Hematopoietic multipotent progenitor cell treated with erythropoietin and hydrocortisone succinate and interleukin-3 and kit ligand, for 6 days (in vitro differentiated cells): ENCODE measurements at places on chromosomes 5 and 9.

- no peak for DNase-seq
Measured at GRCh38 chr5:124365361-124365801, 381.1 kb downstream of the ZNF608 start.

DNA sequence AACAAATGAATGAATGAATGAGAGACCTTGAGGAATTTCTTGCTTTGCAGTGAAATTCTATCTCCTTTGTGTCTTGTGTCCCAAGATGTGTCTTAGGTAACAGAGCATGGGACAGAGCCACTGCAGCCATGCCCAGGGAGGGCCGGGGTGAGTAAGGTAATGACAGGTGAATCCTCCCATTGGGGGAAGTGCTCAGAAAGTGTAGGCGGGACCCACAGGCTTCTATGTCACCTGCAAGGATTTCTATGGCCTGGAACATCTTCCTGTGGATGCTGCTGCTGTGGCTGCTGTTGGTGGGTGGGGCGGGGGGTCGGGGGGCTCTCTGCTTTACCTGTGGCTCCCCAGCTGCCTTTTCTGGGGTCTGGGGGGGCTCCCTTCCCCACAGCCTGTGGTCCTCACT is 133.6 kb upstream of the IER5L start:
- DNase-seq: no peak

DNA sequence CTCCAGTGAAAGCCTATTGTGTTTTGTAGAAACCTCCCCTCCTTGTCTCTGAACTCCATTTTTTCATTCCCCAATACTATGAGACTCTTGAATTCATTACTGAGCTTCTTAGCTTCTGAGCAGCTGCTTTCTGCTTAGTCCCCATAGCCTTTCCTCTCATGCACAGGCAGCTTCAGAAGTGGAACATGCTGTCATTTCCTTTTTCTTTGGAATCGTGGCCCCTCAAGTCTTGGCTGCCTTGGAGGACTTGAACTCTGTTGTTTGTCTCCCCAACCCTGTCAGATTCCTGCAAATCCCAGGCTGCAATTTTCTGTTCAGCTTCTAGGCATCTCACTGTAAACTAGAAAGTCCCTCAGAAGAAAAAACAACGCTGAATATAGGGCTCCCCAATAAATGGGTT is 268.5 kb downstream of the ARRDC3 start:
- DNase-seq: no peak

DNA sequence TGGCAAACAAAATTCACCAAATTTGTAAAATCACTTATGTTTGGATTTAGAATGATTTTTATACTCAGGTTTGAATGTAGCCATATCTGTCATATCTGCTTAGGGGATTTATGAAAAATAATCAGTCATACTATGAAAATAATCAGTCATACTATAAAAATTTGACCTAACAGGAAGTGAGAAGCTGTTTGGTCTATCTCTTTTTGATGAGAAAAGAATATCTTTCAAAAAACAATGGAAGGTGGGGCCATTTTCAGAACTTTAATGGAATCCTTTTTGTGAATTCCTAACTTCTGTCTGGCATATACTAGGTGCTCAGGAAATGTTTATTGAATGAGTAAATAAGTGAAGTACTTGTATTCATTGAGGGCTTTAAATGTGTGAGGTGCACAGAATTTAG is 70.1 kb downstream of the CWC27 start:
- no peak for DNase-seq

DNA sequence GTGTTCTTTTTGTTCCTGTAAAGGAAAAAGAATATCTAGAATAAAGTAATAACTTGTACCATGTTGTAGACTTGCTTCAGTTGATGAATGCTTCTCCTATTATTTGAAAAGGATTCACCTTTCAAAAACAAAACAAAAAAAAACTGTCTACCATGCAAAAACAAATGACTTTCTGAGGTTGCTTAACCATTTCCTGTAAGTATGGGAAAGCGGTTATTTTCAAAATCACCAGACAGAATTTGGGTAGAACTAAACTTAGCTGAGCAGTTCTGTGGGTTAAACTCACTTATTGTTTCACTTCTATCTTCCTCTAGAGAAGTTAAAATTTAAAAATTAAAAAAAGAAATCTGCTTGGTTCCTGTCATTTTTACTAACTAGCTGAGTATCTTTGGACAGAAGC is 25.2 kb downstream of the LNPEP start:
- peak; percentile 68 for DNase-seq

DNA sequence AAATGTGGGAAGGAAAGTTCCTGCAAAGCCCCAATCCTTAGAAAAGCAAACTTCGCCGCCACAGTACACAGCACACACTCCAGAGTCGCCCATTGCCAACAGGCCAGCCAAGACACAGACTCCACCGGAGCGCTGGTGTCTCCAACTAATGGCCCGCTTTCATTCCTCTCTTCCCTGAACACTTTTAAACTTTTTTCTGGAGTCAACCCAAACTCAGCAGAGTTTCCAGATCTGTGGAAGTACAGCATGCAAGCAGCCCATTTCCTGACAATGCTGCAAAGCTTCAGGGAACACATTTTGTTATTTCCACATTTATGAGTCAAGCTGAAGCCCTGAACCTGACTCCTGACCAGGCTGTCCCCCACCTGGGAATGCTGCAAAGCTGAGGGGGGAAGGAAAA is 351.9 kb downstream of the NFIB start:
- DNase-seq: no peak

DNA sequence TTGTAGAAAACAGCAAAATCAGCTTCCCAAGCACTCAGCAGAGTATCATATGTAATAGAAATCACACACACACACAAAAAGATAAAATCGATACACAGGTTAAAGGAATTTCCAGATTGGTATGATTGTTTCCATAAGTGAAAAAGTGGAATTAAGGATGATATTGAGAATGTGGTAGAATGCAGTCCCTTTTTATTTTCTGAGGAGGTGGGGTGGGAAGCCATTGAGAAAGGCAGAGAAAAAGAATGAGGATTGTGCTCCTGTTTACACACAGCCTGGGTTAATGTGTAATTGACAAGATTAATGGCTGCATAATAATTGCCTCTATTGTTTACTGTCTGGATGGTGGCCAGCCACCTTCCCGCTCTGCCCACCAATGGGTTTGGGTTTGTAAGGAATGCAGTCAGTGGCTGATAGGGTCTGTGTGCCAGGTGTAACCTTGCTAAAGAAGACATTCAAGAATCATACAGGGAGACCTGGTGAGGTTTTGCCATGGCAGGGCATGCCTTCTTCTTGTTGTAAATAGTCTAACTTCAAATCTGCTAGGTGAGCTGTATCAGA is 177.2 kb upstream of the MAP3K1 start:
- DNase-seq: no peak

GRCh38 chr9:17064558-17064957 is 70.3 kb upstream of the CNTLN start:
- DNase-seq: no peak

DNA sequence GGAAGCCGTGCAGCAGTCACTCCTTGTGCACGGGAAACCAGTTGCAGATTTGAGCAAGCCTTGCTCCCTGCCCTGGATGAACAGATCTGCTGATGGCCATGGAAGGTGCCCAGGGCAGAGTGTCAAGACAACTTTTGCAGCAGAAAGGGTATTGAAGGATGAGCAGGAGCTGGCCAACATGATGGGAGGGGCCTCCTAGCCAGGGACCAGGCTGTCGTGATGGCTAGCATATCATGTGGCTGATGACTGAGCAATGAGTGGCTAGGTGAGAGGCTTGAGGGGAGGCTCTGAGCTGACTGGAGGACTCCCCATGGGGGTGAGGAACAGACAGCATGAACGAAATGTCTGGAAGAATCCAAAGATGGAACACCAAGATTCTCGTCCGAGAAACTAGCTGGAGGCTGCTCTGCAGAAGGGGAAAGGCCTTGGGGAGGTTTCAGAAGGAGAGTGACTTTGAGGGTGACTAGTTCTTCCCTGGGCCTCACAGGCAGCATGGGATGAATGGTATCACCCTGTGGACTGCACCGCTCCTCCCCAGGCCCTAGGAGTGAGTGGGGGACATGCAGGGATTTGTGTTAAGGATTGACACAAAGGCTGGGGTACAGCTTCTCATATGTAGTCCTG is 18.5 kb downstream of the PPARGC1B start:
- no peak for DNase-seq

DNA sequence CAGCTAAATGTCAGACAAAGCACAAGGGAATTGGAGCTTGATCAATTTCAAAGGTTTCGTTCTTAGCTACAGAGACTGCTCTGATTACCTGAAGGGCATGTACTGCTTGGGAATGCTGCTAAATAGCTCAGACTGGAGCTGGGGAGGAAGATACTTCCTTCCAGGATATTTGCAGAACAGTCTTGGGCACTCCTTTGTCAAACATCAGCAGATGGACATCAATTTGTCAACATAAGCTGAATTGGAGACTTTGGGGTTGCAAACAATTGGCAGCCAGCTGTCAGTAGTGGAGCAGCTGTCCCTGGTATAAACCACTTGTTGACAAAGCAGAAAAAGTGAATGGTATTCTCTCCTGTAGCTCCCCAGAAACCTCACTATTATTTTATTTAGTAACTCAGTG is 182.0 kb downstream of the CCDC192 start:
- DNase-seq: no peak

GRCh38 chr5:120604884-120605283 is 140.8 kb downstream of the PRR16 start:
- DNase-seq: no peak

DNA sequence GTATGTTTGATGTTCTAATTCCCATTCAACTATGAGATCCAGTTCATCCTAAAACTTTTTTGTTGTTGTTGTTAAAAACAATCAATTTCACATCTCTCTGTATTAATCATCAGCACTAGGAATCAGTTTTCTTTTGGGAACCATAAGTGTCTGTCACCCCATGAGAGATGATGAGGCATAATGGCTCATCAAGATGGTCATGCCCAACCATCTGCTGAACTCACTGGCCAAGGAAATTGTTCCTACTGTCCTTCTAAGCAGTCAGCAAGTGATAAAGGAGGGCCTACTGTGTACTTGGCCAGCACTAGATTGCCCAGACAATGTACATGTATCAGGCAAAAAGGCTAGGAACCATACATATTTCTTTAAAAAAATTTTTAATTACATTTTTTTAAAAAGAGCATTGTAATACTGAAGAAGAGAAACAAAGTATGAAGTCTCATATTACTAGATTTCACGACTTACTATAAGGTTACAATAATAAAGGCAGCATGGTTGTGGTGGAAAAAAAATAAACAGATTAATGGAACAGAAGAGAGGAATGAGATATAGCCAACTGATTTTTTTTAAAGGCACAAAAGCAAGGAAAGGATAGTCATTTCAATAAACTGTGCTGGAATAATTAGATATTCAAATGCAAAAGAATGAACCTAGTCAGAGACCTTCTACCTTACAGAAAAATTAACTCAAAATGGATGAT is 458.3 kb downstream of the SPOCK1 start:
- no peak for DNase-seq

DNA sequence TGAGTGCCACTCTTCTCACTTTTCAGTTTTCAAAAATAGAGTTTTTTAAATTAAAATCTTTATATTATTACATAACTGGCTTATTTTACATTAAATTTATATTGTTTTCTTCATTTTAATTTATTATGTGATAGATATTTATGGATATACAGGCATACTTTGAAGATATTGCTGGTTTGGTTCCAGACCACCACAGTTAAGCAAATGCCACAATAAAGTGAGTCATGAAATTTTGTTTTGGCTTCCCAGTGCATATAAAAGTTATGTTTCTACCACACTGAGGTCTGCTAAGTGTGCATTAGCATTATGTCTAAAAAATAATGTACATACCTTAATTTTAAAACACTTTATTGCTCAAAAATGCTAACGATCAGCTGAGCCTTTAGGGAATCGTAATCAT is 47.4 kb downstream of the NDUFS4 start:
- DNase-seq: no peak

GRCh38 chr5:32501071-32502002 is 56.8 kb upstream of the ZFR start:
- no peak for DNase-seq

DNA sequence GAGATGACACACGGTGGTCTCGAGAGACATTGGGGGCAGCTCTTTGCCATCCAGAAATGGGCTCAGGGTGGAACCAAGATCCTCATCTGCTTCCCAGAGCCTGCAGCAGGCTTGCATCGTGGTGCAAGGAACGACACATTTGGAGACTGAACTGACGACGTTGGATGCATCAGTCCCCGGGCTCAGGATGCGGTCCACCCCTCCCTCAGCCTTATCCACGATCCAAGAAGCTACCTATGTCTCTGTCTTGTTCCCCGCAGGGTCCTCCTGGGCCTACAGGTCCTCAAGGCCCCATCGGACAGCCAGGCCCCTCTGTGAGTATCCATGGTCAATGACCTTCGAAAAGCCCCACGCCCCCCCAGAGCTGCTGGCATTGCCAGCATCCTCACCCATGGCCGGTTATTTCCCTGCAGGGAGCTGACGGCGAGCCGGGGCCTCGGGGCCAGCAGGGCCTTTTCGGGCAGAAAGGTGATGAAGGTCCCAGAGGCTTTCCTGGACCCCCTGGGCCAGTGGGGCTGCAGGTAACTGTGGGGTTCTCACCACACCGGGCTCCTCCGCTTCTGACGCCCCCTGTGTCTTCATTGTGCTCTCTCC is 69.4 kb upstream of the FCN2 start:
- DNase-seq: no peak

DNA sequence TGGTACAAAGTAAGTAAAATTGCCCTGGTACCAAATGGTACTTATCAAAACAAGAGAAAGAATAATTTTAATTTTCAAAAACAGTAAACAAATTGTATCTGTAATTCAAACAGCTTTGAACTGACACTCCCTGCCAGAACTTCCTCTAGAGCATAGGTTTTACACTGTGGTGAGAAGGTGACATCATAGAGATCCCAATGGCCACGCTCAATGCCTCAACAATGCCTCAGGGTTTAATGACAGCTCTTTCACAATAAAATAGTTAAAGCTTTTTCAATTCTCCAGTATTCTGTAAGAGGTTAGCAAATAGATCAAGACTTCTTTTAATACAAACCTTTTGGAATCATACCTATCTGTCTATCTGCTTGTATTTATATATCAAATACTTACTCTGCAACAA is 437.1 kb downstream of the PRR16 start:
- DNase-seq: peak; percentile 7

DNA sequence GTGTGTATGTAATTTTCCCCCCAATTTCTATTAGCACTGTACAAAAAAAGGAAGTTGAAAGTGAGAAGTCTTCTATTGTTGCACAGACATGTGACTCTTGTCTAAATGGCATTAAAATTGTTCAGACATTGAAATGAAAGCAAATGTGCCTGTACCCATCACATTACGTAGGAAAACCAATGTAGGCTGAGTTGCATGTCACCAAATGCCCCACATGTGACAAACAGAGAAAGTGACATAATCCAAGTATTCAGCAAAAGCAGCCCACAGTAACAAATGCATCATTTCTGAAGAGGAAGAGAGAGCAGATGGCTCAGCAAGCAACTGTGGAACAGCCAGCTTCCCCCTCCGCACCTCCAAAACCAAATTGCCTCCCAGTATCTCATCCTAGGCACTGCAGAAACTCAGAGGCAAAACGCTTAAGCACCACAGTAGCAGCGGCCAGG is 161.5 kb upstream of the NR4A3 start:
- DNase-seq: peak; percentile 8

DNA sequence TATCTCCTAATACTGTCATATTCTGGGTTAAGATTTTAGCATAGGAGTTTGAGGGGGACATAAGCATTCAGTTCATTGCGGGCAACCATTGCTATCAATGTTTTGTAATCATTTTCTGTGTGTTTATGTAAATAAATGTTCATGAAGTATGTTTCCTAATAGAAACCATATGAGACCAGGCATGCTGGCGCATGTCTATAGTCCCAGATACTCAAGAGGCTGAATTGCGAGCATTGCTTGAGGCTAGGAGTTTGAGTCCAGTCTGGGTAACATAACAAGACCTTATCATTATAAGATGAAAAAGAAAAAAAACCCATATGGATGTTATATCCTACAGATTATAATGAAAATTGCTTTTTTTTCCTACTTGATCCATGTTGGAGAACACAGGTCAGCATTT is 91.2 kb downstream of the F2RL2 start:
- DNase-seq: no peak
